ENCODE measurements at places on chromosomes 13 and 19.

GRCh38 chr13:33066329-33066728 lies 50.1 kb downstream of the KL start:
- no peak for DNase-seq

GRCh38 chr19:6519289-6519688 lies 11.5 kb upstream of the TNFSF9 start:
- DNase-seq = peak; percentile 79

DNA sequence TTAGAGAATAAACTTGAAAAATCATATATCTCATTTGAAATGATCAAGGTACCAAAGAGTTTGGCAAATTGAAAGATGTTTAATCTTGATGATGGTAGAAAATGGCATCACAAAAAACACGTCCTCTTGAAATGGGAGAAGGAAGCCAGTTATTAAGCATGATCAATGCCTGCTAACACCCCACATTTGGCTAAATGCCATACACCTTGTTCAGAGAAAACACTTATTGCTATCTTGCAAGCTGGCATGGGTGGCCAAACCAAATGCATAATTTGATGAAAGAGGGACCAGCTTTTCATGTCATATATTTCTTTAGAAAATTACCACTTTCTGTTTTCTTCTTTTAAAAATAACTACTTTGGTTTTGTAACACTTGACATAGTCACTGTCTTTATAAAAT lies 141.3 kb downstream of the ZAR1L start:
- DNase-seq = no peak

DNA sequence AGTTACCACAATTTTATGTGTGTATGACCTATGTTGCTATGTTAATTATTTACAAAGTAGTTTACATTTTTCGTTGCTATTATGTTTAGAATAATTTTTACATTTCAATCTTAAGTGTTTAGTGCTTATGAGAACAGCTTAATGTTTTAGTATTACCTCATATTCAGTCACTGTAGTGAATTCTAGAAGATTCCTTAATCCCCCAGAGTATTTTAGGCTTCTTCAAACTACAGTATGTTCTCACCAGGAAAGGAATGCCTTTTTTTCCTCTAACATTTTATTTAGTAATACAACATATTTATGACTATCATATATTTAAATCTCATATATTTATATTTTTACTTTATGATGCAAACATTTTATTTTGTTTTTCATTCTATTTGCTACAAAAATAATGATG lies 612.1 kb upstream of the KLHL1 start:
- peak; percentile 40 for DNase-seq

DNA sequence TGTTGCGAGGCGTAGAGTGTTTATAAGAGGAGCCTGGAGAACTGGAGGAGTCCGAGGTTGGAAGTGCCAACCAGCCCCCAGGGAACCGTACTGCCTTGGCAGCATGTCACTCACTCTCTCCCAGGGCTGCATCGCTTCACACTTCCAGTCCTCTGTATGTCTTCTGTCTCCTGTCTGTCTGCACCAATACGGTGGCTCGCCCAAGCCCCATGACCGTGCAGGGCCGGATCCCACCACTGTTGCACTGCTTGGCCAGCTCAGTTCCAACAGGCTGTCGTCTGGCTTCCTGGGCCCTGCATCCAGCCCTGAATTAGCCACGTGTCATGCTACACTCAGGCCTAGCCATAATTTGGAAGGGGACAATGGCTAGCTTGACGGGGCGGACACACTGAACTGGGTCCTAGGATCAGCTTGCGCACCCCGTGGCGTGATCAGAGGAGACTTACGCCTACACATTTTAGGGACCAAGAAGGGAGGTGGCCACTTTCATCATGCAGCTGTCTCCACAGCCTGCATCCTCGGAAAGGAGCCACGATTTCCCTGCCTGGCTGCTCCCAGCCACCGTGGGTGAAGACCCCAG lies 147.1 kb downstream of the URI1 start:
- no peak for DNase-seq

DNA sequence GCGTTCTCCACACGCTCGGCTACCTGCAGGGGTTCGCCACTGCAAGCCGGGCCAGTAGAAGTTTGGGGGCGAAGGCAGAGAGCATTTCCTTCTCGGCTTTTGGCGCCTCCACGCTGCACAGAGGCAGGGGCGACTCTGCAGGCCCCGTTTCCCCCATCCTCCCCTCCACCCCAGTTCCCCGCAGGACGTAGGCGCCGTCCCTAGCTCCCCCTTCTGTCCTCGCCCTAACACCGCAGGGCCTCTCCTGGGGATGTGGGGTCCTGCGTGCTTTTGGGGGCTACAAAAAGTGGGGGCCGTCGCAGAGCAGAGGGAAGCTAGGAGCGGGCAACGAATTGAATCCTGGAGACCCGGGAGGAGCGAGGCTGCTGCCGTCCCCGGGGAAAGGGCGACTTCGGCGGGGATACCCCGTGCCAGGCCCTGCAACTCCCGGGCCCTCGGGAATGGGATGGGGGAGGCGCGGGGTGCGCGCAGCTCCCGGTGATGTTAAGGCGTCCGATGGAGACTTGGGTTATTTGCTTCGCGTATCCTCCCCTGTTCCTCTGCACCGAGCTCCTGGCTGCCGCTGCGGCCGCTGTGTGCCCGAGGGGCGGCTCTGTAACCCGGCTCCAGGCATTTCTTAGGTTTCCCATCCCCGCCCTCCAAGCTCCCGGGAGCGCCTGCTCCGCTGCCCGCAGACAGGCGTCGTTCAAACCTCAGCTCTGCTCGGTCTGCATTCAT lies 255.9 kb upstream of the SOX21 start:
- DNase-seq = peak; percentile 34

- no peak for DNase-seq
These were observed 603.0 kb downstream of the UQCRFS1 start for GRCh38 chr19:28609944-28610343.

- no peak for DNase-seq
These were observed 8.8 kb downstream of the RINL start for GRCh38 chr19:38869160-38869835.

DNA sequence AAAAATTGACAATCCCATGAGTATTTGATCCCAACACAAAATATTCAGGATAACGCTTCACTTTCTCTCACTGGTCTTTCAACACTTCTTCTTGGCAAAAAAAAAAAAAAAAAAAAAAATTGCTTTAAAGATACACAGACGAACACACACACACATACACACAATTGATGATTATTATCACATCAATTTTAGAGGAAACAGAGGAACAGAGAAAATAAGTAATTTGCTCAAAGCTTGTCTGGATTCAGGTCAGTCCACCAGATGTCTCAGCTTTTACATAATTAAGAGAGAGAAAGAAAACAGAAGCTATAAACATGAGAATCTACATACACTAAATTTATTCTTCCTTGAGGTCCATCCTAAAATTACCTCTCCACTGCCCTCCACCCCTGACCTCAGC lies 183.4 kb downstream of the MZT1 start:
- DNase-seq = no peak

DNA sequence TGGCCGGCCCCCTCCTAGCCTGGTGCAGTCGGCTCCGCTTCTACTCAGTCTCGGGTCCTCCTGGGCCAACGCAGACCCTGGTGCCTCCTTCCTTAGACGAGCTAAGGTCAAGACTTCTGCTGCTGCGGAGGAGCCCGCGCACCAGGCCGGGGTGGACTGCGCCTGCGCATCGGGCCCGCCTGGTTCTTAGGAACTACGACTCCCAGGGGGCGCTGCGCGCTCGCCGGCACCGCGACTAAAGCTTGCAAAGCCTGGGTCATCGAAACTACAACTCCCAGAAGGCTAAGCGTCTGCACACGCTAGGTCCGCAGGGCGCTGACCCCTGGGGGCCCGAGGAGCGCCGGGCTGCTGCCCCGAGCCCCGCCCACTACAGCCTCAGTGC lies at the start of gene ZNF835:
Gene ZNF835, minus strand, starts transcription at position 145 of the 382 bp plus-strand sequence. CDS start 6,559 bp downstream, outside the sequence.
- DNase-seq = no peak
